ENCODE measurements at places on chromosomes 6 and 20.

DNA sequence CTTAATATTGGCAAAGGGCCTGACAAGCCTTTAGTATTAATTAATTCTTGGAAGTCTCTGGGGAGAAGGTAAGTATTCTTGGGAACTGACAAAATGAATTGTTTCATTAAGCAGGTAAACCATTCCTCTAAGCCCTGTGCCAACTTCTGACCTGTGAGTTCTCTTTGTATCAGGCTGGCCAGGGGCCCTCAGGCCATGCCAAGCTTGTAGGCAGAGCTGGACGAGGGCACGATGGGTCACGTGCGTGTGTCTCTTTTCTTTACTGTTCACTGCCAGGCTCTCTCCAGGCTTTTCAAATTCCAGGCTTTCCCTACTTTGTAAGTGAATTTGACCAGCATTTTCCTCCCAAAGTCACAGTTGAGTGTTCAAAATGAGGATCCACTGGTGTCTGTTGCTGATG lies 112.4 kb downstream of the NRN1 start:
- DNase-seq: no peak

DNA sequence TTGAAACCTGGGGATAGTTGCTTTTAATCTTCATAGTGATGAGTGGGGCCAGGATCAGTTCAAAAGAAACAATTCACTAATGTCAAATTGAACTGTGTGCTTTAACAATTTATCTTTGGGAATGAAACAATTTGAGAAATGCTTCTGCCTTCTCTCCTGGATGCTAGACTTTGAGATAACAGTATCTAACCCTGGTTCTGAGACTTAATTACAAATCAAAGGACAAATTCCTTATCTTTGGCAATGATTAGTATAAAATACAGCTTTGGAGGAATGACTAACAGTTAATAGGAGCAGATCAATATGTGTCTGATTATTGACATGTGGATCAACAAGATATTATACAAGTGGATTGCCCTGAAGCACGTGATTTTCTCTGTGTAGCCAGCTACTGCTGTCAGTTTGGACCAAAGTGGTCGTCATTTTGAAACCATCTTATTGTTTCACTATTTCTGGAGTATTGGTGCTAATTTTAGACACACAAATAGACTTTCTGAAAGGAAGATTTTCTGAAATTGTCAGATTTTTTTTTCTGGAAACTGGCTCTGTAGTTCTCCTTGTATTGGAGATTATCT lies 6.2 kb upstream of the FLRT3 start:
- no peak for DNase-seq

DNA sequence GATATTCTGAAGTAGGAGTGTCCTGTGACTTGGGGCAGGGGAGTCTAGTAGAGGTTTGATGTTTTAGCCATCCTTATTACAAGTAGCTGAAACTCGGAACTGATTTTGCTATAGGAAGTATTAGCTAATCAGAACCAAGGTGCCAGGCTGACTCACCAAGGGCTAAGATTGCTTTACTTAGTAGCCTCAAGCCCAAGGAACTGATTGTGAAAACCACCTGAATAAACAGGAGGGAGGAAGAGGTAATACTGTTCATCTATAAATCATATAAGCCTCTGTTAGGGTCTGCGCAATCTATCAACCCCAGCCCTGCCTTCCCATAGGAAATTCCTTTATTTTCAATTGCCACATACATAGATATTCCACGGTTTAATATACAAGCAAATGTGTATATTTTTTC lies 54.4 kb downstream of the GNAS start:
- DNase-seq: peak; percentile 70

GRCh38 chr6:16948396-16948795 lies 153.5 kb upstream of the STMND1 start:
- no peak for DNase-seq

GRCh38 chr6:64280569-64280968 lies 645.0 kb downstream of the PHF3 start:
- DNase-seq: peak; percentile 20

GRCh38 chr6:83466328-83466727 lies 35.5 kb upstream of the ME1 start:
- DNase-seq: no peak

GRCh38 chr20:51022803-51023616 lies at the start of gene KCNG1:
Gene KCNG1 (minus strand): TSS chr20:51023107. CDS start chr20:51010338, 12,769 bp downstream.
- peak; percentile 60 for DNase-seq

DNA sequence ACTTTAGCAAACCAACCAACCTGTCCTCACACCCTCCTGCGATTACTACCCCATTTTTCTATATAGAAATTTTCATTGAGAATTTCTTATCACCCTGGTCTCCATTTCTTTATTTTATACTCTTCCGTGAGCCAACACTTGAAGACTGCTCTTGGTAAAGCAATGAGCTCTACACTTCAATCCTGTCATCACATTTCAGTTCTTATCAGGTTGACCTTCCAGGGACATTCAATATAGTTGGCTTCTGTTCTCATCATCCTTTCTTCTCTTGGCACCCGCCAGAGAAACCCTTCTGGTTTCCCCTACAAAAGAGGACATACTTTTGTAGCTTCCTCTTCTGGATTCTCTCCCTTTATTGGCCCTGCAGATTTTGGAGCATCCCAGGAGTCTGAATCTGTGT lies 279.3 kb downstream of the PRKN start:
- no peak for DNase-seq

DNA sequence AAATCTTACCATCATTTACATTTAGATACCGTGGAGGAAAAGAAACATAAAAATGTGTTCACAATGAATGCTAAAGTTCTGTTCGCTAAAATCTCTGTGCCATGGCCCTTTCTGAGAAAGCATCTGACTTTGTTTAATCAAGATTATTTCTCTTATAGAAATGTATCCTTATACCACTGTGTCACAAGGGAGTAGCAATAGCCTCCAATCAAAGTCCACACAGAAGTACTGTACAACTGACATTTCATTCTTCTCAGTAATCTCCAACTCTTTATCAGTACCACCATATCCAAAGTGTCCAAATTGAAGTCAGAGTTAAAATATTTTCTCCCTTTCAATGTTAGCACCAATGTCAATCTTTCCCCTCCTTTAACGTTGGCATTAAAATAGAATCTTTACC lies 6.1 kb downstream of the FERMT1 start:
- DNase-seq: no peak

- no peak for DNase-seq
These were observed 5.3 kb upstream of the IP6K3 start for GRCh38 chr6:33751771-33752645.

DNA sequence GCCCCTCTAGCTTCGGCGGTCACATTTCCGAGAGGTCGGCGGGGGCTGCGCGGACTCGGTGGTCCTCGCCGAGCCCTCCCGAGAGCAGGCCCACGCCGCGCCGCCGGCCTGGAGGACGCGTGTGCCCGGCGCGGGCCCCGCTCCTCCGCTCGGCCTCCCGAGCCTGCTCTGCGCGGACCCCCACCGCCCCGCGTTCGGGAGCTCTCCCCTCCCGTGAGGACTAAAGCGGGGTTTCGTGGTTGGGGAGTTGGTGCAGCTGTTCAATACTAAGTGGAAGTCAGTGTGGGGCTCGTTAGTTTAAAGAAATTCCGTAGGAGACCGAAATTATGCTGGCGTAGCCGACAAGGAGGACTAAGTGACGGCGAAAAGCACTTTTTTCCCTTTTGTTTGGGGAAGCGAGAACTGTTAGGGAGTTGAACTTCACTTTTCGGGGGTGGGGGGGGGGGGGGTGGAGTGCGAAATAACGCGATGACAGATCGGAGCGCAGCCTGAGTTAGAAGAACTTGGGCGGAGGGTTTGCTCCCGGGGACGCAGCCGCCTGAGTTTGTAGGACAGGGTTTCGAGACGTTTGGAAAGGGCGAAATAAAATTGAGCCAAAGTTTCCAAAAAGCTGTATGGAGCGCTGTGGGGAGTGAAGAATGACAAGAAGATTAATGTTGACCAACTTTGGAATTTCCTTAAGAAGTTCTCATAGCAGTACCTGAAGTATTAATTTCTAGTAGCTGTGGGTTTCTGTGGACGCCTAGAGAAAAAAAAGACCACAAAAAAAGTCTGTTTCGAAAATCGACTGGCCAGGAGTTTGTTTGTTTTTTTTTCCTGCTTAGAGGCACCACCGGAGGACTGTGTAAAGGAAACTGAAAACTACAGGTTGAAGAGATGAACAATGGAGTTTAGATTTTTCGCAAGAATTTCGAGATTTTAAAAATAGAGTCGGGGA lies 1.4 kb downstream of the QKI start:
- peak; percentile 37 for DNase-seq

DNA sequence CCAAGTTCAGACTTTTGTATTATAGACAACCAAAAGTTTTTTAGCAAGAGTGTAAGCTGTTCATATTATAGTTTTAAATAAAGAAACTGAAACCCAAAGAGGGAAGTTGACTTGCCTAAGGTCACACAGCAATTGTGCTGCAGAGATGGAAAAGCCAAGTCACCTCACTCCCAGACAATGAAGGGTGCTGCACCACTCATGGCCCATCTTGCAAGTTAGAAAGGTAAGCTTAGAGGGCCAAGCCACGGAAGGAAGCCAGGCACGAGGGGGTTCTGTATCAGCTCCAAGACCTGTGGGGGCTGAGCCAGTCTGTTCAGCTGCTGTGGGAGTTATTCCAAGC lies 860 bp downstream of the DEFB124 start:
- DNase-seq: peak; percentile 27

- DNase-seq: no peak
These were observed 149.7 kb upstream of the GGTLC1 start for GRCh38 chr20:24138196-24138857.
